ENCODE measurements at places on chromosomes 5 and 9.

- DNase-seq = no peak
These were observed 31.6 kb downstream of the PTGS1 start for GRCh38 chr9:122402403-122402871.

- DNase-seq = no peak
These were observed 152.9 kb downstream of the CDC42SE2 start for GRCh38 chr5:131416729-131417128.

DNA sequence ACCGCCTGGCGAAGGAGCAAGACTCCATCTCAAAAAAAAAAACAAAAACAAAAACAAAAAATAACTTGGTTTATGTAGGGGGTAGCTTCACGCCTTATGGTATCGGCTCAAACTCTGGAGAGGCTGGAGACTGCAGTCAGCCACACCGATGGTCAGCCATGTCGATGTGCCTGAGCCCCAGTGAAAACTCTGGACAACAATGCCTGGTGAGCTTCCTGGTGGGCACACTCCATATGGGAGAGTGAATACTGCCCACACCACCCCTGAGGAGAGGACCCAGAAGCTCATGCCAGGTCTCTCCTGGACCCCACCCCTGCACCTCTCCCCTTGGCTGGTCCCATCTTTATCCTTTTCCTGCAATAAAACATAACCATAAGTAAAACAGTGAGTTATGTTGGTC lies 19.6 kb downstream of the IPPK start:
- DNase-seq = no peak

DNA sequence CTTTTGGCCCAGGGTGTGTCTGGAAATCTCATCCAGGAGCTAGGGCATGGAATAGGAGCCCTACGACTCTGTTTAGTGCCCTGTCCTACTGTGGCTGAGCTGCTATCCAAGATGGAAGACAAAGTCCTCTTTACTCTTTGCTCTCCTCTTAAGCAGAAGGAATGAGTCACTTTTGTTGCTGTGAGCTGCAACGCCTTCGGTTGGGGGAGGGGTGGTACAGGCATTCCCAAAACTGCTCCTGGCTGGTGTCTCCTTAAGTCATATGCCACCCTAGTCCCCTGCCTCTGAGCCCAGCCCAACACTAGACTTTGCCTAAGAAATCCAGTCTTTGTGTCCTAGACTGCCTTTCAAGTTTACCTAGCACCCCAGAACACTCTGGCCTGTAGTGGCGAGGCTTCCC lies 99.9 kb downstream of the PRR16 start:
- no peak for DNase-seq

GRCh38 chr5:178462076-178462475 lies 128.1 kb downstream of the COL23A1 start:
- DNase-seq = no peak

DNA sequence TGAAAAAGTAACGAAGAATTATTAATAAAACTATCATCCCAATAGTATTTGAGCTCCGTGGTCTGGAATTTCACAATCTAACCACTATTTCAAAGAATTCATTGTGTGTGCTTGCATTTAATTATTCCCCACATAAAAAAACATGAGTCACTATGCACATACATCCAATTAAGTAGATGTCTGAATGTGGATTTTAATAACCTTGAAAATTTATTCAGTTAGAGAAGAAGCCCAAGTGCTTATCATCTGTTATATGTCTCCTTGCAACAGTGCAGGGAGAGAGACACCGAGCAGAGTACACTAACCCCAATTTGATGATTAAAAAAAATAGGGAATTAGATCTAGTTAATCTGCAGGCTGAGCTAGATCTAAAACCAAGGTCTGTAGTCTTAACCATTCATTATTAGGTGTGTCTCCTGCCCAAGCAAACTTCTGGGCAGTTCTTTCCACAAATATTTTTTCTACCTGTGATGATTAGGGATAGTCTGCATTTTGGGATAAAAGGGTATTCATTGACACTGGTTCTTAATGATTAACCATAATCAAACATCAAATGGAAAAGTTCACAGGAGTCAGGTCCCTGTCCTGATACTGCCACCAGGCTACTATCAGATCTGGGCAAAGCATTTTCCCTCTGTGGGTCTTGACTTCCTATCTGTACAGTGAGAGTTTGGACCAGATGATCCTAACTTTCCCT lies 164.2 kb downstream of the GRIA1 start:
- DNase-seq = no peak

- DNase-seq = no peak
These were observed 347.2 kb upstream of the MEF2C start for GRCh38 chr5:89230178-89230577.

- DNase-seq = peak; percentile 40
These were observed 91.8 kb upstream of the DAPK1 start for GRCh38 chr9:87405677-87406542.

- no peak for DNase-seq
These were observed 3.8 kb downstream of the NR2F1-AS1 start for GRCh38 chr5:93576994-93577853.

GRCh38 chr9:136283291-136284235 lies 20.3 kb downstream of the CCDC187 start:
- peak; percentile 57 for DNase-seq

GRCh38 chr5:175851727-175852126 lies 19.7 kb upstream of the CPLX2 start:
- no peak for DNase-seq

GRCh38 chr5:123083298-123083697 lies 5.7 kb upstream of the PRDM6 start:
- no peak for DNase-seq

DNA sequence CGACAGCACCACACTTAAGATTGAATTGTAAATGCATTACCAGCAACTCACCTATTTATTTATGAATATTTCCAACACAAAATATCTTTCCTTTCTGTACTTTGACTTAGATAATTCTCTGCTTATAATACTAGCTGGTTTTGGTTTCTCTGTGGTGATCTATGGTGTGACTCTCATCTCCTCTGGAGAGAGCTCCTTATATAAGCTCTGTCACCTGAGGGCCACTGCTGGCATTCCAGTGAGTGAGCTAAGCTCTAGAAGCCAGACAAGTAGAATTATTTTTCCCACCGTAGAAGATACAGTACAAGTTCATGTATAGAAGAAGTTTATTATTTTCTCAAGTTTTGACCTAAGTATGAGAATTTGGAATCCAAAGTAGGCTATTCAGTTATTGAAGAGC lies 111.5 kb downstream of the CDC42SE2 start:
- DNase-seq = no peak

- DNase-seq = no peak
These were observed 166.6 kb downstream of the ROR2 start for GRCh38 chr9:91783411-91783810.

- DNase-seq = no peak
These were observed 5.9 kb upstream of the AHRR start for GRCh38 chr5:315488-316209.

GRCh38 chr9:132806306-132806705 lies 71.8 kb downstream of the AK8 start:
- no peak for DNase-seq

- DNase-seq = no peak
These were observed 67.6 kb downstream of the ZSWIM6 start for GRCh38 chr5:61399679-61400078.

DNA sequence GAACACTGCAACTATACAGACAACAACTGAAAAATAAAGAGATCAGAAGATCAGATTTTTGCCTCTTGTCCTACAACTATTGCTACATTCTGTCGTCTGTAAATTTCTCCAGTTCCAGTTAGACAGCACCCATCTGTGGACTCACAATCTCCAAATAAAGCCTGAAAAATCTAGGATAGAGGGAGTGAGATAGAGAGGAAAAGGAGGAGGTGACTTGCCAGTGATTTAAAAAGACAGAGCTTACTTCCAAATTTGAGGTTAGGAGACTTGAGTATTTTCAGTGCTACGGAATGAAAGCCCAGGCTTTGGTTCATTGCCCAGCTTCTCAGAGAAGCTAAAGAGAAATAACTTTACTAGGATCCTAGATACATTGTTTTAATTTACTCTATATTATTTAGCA lies 63.6 kb downstream of the PTCD2 start:
- no peak for DNase-seq

GRCh38 chr5:127942246-127943060 lies 141.1 kb upstream of the SLC12A2 start:
- no peak for DNase-seq

DNA sequence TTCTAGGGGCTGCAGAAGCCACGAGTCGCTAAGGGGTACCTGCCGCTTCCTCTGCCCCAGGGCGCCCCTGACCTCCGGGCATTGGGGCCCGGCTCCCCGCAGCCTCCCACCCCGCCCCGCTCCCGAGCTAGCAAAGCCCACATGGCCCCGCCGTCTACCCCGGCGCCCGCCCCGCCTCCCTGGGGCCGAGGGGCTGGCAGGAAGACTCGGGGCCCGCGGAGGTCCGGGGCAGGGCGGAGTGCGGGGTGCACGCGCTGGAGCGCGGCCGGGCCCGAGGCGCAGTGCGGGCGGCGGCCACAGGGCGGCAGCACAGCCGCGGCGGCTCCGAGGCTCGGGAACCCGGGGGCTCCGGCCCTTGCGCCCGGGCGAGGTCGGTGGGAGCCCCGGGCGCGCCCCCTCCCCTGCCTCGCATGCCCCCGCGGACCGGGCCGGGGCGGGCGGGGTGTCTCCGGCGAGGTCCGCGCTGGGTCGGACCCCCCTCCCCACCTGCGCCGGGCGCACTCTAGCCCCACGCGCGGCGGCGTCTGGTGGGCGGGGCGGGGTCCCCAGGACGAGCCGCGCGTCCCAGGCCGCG lies 6.7 kb downstream of the NRARP start:
- no peak for DNase-seq

DNA sequence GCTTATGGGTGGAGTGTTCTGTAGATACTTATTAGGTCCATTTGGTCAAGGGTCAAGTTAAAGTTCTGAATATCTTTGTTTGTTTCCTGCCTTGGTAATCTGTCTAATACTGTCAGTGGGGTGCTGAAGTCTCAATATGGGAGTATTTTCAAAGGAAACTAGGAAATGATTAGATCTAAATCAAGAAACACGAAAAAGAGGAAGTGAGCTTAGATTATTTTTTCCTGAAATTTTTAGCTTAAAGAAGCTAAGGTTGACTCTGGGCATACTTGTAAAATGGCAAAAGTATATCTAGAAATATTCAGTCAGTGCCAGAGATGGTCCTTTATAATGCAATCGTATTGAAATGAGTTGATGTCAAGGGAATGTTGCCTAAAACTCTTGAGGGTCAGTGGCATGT lies 313.5 kb downstream of the ICE1 start:
- no peak for DNase-seq

DNA sequence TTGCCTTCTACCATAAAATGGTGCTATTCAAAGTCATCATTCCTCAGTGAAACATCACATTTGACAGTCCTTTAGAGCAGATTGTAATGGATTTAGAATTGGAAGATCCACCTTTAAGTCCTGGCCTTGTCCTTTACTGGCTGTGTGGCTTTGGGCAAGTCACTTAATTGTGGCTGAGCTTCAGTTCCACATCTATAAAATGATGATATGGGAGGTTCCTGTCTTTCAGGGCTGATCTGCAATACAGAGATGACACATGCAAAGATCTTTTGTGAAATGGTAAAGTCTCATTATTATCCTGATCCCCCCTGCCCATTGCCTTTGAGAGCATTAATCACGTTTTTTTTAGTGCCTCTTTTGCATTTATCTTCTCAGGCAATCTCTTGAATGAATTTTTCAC lies 58.2 kb downstream of the ZFAND5 start:
- no peak for DNase-seq

DNA sequence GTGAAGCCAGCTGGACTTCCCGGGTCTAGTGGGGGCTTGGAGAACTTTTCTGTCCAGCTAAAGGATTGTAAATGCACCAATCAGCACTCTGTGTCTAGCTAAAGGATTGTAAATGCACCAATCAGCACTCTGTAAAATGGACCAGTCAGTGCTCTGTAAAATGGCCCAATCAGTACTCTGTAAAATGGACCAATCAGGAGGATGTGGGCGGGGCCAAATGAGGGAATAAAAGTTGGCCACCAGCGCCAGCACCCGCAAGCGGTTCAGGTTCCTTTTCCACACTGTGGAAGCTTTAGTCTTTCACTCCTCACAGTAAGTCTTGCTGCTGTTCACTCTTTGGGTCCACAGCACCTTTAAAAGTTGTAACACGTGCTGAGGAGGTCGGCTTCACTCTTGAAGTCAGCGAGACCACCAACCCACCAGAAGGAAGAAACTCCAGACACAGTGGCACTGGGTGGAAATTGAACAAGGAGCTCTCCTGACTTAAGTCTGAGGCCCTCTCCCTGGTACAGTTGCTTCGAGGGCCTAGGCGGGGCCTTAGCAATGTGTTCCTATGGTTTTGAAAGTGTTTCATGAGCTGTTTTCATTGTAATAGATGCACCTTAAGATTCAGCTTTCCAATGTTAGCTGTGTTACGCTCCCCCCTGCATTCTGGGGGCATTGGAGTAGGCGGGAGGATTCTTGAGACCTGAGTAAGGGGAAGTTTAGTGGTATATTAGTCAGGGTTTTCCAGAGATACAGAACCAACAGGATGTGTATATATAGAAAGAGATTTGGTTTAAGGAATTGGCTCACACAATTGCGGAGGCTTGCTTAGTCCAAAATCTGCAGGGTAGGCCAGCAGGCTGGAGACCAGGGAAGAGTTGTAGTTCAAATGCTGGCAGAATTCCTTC lies 21.5 kb upstream of the MYO10 start:
- DNase-seq = no peak

GRCh38 chr9:29999645-30000044 lies 2384.8 kb upstream of the ACO1 start:
- no peak for DNase-seq

DNA sequence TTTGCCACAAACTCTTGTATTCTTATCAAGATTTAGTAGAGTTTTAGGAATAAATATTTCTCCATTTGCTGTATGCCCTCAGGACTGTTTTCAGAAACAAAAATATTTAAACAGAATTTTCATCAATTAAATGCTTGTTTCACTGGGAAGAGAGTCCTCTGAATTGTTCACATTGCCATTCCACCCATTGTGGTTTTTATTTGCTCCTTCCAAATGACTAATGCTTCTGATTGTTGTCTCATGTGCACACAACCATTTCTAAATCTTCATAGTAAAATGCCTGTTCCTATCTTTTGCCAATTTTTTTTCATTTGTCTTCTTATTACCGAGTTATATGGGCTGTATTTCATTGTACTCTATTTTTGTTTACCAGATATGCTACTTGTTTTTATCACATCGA lies 10.6 kb downstream of the MARCOL start:
- no peak for DNase-seq

DNA sequence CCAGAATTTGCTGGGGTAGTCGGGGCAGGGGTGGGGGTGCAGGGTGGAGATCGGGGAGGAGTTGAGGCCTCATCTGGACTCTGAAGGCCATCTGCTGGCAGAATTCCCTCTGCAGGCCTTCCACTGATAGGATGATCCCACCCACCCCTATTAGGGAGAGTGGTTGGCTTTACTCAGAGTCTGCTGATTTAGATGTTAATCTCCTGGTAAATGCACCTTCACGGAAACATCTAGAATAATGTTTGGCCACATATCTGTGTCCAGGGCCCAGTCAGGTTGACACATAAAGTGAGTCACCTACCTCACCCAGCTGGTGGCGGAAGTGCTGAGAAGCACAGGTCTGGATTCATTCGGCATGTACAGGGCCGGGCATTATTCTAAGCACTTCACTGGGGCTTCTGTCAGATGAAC lies 50.0 kb downstream of the DAPK1 start:
- DNase-seq = no peak

- DNase-seq = peak; percentile 44
These were observed 75.3 kb upstream of the PJA2 start for GRCh38 chr5:109485030-109485429.

GRCh38 chr5:127525181-127525580 lies 7.7 kb downstream of the PRRC1 start:
- DNase-seq = no peak

- peak; percentile 44 for DNase-seq
These were observed 984 bp downstream of the STXBP1 start for GRCh38 chr9:127612939-127613582.

Data from gastrocnemius medialis (tissue), 4 donors.